ENCODE measurements at places on chromosomes 3 and 15. TPM values are rescaled to one million over a fixed set of nuclear protein-coding genes. Genes with fewer than 3 reads are reported as not detected.
A peak's percentile ranks its signal among the peaks of the same experiment; 100 is the strongest.

DNA sequence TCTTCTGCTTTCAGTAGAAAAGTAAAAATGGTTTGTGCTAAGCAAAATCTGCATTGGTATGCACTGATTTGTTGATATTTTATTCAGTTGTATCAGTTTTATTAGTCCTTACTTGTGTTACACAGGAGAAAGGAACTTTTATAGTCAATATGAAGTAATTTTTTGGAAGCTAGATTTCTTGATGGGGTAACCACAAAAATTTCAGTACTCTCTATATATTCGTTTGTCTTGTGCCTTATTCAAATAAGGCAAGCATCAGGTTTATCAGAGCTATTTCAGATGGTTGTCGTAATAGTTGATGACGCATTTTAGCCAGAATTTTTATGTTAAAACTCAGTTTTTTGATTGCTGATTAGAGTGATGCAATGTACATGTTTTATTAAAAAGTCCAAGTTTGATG, 50.7 kb upstream of the NIPA1 start:
- no peak for DNase-seq

DNA sequence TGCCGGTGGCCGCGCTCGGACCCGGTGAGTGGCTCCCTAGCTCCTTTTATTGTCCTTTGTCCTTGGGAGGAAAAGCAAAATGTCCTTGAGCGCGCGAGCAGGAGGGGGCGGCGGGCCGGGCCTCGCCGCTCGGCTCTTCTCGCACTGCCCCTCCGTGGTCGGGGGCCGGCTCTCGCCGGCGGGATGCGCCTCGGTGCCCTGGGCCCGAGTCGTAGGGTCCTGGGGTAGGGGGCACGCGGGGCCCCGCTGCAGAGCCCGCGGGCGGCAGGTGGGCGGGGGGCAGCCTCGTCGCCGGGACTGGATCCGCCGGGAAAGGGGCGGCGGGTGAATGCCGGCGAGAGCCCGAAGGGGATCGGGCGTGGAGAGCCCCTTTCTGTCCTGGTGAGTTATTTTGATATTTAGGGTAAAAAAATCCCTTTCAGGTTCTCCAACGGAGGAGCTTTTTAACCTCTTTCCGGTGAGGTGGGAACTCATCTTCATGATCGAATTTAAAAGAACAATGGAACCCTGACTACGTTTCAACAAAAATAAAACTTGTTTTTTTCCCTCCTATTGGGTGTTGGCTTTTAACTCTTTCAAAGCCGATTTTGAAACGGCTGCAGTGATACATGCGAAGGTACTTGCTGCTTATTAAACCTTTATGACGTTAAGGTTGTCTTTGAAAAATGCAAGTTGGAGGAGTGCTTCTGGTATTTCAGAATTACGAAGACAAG, 16.8 kb upstream of the CHD2 start:
- peak; percentile 61 for DNase-seq

DNA sequence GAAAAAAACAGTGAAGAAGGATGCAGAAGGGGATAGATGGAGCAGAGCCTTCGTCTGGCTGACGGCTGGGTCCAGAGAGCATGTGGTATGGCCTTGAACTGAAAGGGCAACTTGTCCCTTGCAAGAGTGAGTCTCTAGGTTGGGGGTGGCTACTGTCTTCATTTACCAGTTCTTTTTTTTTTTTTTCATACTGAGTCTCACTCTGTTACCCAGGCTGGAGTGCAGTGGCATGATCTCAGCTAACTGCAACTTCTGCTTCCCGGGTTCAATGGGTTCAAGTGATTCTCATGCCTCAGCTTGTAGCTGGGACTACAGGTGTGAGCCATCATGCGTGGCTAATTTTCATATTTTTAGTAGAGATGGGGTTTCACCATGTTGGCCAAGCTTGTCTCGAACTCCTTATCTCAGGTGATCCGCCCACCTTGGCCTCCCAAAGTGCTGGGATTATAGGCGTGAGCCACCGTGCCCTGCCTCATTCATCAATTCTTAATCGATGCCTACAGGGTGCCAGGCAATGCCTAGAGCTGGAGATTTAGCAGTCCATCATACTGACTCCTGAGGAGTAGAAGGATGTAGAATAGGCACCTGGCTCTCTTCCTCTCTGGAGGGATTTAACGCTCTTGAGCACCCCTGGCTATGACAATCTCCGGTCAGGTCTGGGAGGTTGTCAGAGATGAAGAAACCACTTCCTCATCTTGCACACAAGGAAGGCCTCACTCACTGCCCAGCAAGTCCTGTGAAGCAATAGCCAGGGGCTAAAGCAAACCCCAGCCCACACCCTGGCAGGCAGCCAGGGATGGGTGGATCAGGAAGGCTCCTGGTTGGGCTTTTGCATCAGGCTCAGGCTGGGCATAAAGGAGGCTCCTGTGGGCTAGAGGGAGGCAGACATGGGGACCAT, at the start of gene CAMP:
Gene CAMP, plus strand, starts transcription at position 880 of the 898 bp plus-strand sequence. Its CDS starts 17 bp downstream, at position 897.
- DNase-seq: no peak

GRCh38 chr3:67650084-67650483, 4.3 kb downstream of the SUCLG2 start:
- DNase-seq: no peak

DNA sequence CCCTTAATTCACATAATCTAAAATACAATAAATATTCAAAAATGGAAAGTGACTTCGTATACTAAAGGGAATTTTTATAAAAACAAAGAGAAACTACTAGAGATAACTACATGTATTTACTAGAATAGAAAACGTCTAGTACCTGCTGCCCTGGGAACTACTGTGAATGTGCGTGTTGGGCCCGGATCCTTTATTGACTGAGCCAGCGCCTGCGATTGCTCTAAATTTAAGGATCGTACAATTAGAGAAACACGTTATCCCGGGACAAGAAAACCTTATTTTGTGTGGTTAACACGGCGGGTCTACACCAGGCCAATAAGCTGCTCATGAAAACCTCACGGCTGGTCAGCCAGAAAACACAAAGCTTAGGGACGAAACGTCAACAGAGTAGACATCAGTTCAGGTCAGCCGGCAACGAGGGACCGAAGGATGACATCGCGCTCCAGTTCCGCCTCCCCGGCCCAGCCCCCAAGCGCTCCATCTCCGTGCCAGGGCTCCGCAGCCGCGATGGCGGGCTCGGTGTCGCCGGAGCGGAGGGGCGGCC, 555 bp downstream of the TM2D3 start:
- DNase-seq: no peak

DNA sequence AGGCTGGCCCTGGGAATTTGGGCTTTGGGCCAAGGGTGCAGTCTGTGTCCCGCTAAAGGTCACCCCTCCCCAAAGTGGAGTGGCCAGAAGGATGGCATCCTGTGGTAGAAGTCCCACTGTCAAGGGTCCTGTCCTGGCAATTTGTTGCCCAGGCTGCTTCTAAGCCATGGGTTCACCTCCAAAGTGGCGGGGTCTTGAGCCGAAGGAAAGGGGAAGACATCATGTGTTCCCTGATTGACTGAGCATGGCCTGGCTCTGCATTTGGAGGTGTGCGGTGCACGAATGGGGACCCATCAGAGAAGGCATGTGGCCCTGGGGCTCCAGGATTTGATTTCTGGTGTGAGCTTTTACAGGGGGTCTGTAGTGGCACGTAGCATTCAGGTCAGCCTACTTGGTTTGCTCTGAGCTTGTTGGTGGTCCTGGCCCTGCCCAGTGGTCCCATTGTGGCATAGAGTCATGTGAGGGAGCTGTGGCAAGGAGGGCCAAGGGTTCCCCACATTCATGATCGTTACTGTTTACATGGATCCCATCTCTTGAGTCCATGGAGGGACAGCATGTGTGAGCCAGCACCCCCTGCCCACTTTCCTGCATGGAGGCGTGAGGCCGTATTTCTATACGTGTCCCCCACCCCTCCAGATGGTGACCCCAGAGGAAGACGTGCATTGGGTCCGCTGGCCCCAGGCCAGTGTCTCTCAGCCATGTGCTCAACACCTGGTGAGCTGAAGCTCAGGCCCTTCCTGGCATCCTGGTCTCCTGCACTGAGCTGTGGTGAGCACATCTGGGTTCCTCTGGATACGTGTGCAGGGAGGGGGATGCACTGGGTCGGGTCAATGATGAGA, 225.1 kb downstream of the SNRPN start:
- no peak for DNase-seq

DNA sequence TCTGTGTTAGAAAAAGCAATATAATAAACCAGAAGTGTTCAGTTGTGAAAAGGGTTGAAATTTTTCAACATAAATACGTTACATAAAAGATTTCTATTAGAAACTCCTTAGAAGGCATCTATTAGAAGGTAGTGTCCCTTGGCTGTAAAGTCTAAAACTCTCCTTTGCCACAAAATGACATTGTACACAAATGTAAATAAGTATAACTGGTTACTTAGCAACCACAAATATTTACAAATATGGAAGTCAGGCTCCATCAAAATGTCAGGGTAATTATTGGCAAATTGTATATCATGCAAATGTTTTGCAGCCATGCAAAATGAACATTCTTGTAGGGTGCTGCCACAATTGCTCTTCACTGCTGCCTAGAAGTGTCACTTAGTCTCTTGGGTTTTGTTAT, 419.1 kb upstream of the CDIN1 start:
- DNase-seq: no peak

- DNase-seq: no peak
These were observed 65.8 kb upstream of the ZNF148 start for GRCh38 chr3:125440970-125441369.

DNA sequence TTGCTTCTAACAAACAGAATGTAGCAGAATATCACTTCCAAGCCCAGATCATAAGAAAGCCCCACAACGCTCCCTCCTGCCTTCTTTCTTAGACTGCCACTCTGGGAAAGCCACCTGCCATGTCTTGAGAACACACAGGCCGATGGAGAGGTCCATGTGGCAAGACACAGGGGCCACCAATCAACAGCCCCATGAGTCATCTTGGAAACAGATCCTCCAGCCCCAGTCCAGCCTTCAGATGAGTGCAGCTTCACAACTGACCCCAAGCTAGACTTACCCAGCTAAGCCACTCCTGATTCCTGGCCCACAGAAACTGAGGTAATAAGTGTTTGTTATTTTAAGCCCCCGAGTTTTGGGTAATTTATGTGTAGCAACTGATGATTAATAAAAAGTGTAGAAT, 39.7 kb downstream of the PTH1R start:
- DNase-seq: no peak

DNA sequence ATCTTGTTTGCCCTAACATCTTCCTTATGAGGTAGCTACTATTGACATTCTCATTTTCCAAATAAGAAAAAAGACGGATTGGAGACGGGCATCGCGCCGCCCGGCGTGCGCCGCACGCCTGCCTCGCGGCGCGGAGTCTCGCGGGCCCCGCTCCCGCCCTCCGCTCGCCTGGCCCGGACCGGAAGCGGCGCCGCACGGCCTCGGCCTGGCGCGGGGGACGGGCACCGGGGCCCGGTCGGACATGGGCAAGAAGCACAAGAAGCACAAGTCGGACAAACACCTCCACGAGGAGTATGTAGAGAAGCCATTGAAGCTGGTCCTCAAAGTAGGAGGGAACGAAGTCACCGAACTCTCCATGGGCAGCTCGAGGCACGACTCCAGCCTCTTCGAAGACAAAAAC, 112.0 kb downstream of the IL12A start:
- DNase-seq: no peak

- DNase-seq: no peak
These were observed 31.8 kb upstream of the CTSH start for GRCh38 chr15:78976691-78977090.

DNA sequence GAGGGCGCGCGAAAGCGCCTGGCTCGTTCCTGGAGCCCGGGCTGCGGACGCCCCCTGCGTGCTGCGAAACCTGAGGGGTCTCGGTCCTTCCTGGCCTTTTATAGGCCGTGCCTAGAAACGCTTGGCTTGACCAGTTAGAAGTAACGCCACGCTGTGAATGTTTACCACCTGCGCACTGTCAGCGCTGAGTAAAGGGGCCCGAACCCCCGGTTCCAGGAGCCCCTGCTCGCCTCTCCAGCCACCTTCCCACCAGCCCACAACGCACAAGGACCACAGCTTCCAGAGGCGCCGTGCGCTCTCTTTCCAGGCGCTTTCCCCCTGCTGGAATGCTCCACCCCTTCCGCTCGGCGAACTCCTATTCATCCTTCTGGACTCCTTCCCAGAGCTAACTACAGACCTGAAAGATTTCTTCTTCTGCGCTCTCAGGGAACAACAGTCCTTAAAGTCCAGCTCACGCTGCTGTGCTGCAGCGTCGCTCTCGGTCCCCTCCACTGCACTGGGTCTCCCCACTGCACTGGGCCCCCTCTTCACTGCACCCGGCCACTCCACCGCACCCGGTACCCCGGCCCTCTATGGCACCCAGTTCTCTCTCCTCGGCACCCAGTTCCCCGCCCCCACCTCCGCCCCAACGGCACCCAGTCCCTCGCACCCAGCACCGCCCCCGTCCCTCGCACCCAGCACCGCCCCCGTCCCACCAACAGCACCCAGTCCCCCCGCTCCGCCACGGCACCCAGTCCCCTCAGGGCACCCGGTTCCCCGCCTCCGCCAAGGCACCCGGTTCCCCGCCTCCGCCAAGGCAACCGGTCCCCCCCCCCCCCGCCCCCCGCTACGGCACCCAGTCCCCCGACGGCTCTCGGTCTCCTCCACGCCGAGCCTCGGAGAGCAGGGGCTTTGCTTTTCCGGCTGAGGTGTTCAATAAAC, 69.8 kb downstream of the SQOR start:
- DNase-seq: no peak

DNA sequence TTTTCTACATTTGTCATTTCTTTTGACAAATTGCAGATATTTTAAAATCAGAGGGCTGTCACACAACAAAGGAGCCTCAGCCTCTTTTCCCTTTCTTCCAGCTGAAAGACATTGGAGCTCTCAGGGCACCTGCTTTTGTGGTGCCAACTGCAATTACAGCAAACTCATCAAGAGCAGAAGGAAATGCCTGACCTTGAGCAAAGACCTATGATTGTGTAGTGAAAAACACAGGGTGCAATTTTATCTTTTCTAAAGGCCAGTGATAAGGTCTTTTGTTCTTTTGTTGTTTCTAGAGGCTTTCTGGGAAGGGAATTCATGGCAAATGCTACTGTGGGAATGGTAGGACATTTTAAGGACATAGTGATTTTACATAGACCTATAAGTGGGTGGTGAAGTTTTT, 214.3 kb downstream of the OXSM start:
- DNase-seq: no peak

DNA sequence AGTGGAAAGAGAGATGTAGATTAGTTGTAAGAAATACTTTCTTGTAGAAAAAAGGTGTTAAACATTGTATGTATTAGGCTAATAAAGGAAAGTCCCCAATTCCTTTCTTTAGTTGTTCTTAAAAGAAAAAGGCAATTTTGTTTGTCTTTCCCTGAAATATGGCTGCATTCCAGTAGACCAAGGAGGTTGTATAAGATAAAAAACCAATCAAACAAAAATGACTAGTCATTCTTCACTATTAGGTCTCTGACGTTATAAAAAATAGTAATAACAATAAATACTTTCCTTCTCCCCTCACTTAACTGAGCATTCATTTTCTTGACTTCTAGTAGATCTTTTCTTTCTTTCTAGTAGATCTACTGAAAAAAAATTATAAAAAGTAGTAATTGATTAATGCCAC, 8.6 kb upstream of the PPM1L start:
- no peak for DNase-seq

Gene TRIM42
- not detected for polyA plus RNA-seq

Gene CFAP161
- 0.83 TPM for polyA plus RNA-seq

Gene SPSB4
- not detected for polyA plus RNA-seq

Gene GPR62
- polyA plus RNA-seq: not detected

Gene PLOD2
- polyA plus RNA-seq: not detected

Gene PCSK6
- polyA plus RNA-seq: 3.0 TPM

Gene LRRC34
- polyA plus RNA-seq: 0.30 TPM

Gene MYLK
- polyA plus RNA-seq: 0.89 TPM

Gene GHRL
- polyA plus RNA-seq: 0.94 TPM

Gene SYNPR
- polyA plus RNA-seq: not detected

Gene SELENOK
- polyA plus RNA-seq: 207 TPM

Data from immature natural killer cell (primary cell).